SIG-M5 (cell line): ENCODE measurements at places on chromosomes 16 and 17.

DNA sequence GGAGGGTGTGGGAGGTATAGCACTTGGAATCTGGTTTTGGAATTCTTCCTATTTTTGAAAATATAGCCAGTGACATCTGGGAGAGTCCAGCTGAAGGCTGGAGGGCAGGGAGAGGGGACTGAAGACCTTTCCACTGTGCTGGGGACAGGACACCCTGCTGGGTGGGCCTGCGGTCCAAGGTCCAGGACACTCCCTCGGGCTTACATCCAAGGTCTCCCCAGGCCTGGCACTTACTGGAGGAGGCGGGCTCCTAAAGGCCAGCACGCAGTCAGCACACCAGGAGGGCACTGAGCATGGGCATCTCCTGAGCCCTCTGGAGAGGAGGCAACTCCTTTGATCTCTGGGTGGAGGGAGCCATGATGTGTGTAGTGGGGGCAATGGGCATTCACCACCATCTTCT lies 35.5 kb upstream of the ETV4 start:
- DNase-seq = no peak

GRCh38 chr17:81328978-81329926 lies 34.1 kb upstream of the SLC38A10 start:
- no peak for DNase-seq

- no peak for DNase-seq
Observed at GRCh38 chr17:78905541-78905940, 2.5 kb upstream of the CEP295NL start.

- no peak for DNase-seq
Observed at GRCh38 chr16:82895843-82896242, 269.1 kb downstream of the CDH13 start.

- DNase-seq = no peak
Observed at GRCh38 chr17:35314415-35315216, 58.8 kb downstream of the SLFN11 start.

GRCh38 chr17:48438516-48439061 lies 8.6 kb upstream of the SKAP1 start:
- no peak for DNase-seq

DNA sequence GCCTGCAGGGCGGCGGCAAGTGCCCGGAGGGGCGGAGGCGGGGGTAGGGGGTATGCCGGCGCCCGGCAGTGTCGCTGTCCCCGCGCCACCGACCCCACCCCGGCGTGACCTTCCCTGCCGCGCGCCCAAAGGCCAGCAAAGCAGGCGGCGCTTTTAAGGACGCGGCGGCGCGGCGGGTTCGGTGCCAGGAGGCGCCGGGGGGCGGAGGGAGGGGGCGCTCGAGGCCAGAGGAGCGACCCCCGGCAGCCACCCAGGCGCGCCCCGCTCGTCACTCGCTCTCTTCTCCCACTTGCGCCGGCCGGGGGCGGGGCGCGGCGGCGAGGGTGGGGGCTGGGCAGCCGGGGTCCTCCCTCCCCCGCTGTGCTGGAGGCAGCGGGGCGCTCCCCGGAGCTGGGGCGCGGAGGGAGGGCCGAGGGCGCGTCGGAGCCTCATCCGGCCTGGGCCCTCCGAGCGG lies 8.6 kb upstream of the BAHCC1 start:
- DNase-seq = no peak

DNA sequence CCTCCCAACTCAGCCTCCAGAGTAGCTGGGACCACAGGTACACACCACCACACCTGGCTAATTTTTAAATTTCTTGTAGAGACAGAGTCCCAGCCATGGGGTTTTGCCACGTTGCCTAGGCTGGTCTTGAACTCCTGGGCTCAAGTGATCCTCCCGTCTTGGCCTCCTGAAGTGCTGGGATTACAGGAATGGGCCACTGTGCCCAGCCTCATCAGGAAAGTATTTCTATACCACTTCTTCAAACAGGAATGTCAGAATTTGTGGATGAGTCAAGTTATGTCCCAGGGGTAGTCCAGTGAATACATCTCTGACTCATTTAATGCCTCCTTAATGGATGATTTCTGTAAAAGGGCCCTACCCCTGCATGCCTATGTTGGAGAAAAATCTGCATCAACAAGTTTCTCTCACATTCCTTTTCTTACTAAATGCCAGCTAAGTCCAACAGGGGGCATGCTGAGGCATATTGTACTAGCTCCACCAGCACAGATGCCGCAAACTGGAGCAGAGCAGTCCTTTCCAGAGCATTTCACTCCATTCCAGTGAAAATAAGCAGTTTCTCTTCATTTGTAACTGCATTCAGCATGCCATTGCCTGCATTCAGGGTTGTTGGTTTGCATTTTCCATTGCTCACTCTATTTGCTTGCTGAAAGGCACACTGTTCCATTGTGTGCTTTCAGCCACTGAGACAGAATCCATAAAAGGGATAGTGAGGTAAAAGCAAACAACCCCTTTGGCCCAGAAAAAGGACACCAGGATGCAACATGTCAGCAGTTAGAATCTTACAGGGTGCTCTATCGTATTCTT lies 5.3 kb upstream of the CAVIN1 start:
- DNase-seq = no peak

DNA sequence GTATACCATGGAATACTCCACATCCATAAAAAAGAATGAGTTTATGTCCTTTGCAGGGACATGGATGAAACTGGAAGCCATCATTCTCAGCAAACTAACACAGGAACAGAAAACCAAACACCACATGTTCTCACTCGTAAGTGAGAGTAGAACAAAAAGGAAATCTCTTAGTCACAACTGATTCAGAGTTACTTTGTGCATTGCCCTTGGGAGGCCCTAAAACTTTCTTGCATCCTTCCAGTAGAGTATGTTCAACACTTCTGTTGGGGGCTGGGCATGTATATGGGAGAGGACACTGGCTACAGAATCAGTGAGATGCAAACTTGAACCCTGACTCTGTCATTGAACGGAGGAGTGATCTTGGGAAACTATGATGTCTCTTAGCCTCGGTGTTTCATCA lies 147.4 kb upstream of the IRX5 start:
- DNase-seq = no peak

GRCh38 chr16:87463722-87464690 lies 28.8 kb downstream of the ZCCHC14 start:
- no peak for DNase-seq

DNA sequence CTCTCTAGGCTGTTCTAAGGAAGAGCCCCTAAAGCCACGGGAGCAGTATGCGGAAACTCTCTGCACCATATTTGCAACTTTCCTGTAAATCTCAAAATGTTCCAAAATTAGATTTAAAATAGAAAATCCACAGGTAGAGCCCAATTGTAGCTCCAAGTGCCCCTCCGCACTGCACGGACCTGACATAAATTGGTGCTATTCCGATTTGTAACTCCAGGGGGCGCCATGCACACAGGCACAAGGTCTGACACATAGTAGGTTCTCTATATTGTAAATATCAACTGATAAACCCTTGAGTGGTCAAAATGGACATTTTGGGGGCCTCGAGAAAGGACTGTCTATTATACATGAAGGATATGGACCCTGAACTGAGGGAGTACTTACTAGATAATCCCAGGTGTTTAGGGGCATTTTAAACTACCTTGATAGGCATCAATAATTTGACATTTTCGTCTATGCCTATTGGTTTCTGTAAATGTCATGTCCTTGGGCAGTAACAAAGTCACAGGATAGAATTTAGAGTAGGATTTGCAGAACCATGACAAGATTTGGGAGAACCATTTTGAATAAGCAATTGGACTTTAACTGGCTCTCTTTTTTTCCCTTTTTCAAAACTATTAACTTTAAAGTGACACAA lies 36.6 kb upstream of the TMEM132E start:
- no peak for DNase-seq

GRCh38 chr17:77417575-77417974 lies 276.8 kb downstream of the SEC14L1 start:
- DNase-seq = no peak

GRCh38 chr16:81265658-81266451 lies 27.4 kb downstream of the BCO1 start:
- DNase-seq = no peak

- DNase-seq = no peak
Observed at GRCh38 chr16:87921236-87921773, 15.0 kb downstream of the CA5A start.

- DNase-seq = no peak
Observed at GRCh38 chr17:27379888-27380533, 76.2 kb upstream of the KSR1 start.

DNA sequence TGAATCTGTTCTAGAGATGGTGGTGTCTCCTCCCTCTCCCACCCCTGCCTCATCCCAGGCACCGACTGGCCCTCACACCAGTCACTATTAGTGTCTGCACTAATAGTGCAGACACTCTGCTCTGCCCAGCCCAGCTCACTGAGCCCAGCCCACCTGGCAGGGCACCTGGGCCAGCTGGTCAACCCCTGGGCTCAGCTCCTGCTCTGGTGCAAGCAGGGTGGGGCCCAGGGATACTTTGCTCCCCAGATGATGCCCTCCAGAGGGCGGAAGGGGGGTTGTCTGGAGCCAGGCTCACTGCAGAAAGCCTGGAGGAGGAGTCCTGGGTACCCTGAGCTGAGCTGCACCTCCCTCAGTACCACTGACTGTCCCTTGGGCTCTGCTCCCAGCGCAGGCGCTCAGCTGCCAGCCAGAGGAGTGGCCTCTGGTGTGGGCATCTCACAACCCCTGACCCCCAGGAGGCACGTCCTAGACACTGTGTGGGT lies 14.5 kb downstream of the RAB11FIP4 start:
- DNase-seq = no peak

- no peak for DNase-seq
Observed at GRCh38 chr16:25257956-25258860, 563 bp upstream of the ZKSCAN2 start.

- DNase-seq = no peak
Observed at GRCh38 chr17:44977814-44978550, 9.9 kb upstream of the C1QL1 start.

DNA sequence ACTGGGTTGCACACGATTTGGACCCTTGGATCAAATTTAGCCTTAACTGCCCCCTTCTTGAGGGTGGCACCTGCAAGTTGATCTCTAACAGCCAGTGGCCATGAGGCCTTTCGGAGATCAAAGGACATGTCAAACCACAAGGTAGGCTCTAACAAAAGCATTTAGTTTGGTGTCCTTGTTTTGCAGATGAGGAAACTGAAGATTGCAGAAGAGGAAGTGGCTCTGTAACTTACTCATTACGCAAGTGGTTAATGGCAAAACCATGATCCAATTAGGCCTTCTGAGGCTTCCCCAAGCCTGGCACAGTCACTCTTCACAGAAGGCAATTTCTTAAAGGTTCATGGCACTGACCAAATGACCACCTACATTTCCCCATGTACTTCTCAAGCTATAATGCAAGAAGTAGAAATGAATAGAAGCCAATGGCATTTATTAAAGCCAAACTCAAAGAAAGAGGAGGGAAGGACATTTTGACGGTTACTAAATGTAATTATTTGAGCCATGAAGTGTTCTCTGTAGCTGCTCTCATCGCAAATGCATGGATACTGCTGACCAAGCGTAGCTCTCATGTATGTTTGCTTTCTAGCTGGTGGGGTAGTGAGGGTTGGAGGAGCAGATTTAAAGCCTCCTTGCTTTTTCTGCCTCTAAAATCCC lies 32.8 kb upstream of the ABCC12 start:
- DNase-seq = peak; percentile 73

- no peak for DNase-seq
Observed at GRCh38 chr17:564526-565065, 150.0 kb downstream of the VPS53 start.

DNA sequence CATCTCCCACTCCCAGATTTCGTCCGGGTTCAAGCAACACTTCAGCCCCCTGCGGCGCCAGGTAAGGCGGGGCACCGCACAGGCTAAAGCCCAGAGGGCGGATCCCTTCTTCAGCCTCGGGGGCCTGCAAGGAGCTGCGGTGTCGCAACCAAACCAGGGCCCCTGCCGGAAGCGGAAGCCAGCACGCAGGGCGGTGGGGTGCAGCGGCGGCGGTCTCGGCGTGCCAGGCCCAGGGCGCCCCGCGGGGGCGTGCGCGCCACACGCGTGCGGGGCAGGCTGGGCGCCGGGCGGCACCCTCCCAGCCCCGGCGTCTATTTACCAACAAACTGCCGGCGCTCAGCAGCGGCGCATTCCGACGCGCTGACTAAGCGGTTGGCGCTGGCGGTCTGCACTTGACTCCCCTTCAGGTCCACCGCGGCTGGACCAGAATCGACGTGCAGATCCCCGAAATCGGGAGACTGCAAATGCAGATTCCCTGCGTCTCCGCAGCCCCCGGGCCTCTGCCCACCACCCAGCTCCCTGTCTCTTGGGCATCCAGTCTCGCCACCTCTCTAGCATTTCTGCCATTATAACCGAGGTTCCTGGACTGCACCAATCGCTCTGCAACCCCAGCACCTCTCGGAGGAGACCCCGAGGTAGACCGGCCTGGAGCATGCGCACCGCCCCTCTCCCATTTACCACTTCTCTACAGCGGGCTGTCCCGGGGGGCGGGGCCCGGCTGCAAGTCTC lies 421 bp upstream of the DLX4 start:
- peak; percentile 28 for DNase-seq

DNA sequence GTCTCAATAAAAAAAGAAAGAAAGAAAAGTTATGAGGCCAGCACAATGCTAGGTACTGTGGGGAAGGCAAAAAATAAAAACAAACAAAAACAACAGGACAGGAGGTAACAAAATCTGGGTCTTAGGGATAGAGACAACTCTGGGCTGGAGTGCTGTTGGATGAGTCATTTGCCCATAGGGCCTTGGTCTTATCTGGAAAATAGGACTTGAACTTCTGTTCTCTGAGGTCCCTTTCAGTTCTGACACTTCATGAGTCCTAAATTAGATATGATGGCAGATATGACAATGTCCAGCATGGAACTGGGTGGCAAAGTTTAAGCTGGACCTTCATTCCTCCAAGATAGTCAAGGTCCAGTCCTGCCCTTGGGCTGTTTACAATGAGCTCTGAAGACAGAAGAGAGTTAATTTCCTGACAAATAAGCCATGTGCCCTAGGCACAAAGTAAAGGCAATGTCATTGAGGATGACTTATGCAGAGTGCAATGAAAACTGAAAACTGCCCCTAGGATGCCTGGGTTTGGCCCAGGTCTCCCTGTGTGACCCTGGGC lies 8.9 kb upstream of the HDAC5 start:
- no peak for DNase-seq

DNA sequence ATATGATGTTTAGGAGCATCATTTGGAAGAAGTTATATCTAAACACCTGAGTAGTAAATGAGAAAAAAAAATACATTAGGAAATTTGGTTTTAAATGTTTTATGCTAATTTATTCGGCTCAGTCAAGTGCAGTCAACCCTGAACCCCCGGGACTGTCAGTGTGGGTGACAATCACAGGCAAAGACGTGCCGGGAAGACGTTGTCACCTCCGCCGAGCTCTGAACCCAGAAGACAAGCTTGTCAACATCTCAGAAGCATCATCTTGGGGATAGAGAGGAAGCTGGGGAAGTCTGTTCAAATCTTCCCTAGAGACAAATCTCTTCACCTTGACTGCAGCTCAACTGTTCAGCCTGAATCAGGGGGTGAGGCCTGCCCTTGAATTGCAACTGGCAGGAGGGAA lies 159.7 kb downstream of the RBFOX3 start:
- no peak for DNase-seq

- DNase-seq = no peak
Observed at GRCh38 chr16:54059319-54059718, 227.3 kb downstream of the IRX3 start.
